ENCODE measurements at places on chromosomes 7 and 10.

- no peak for DNase-seq
Observed at GRCh38 chr7:24152877-24153472, 131.0 kb upstream of the NPY start.

- DNase-seq, result no peak
Observed at GRCh38 chr10:109275960-109276359, 647.4 kb downstream of the XPNPEP1 start.

DNA sequence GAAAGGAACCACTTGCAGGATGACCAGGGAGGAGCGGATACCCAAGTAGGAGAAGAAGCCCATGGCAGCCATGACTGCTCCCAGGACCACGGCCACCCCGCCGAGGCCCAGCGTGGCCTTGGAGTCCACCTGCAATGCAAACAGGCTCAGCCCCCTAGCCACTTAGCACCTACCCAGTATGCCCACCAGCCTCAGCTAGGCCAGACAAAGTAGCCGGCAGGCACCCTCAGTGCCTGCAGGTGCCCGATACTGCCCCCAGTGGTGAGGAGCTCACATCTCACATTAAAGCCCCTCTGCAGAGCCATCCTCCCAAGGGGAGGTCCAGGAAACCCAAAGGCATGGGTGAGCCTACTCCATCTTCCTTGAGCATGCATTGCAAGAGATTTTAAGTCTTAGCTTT is 6.6 kb downstream of the NPC1L1 start:
- DNase-seq, result no peak

DNA sequence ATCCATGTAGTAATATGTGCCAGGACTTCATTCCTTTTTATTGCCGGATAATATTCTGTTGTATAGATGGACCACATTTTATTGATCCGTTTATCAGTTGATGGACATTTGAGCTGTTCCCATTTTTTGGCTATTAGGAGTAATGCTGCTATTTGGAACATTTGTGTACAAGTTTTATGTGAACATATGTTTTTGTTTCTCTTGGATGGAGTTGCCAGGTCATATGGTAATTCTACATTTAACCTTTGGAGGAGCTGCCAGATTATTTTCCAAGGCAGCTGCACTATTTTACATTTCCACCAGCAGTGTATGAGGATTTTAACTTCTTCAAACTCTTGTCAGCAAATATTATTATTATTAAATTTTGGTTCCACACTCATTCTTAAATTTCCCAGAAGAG is 59.2 kb downstream of the C10orf90 start:
- no peak for DNase-seq

DNA sequence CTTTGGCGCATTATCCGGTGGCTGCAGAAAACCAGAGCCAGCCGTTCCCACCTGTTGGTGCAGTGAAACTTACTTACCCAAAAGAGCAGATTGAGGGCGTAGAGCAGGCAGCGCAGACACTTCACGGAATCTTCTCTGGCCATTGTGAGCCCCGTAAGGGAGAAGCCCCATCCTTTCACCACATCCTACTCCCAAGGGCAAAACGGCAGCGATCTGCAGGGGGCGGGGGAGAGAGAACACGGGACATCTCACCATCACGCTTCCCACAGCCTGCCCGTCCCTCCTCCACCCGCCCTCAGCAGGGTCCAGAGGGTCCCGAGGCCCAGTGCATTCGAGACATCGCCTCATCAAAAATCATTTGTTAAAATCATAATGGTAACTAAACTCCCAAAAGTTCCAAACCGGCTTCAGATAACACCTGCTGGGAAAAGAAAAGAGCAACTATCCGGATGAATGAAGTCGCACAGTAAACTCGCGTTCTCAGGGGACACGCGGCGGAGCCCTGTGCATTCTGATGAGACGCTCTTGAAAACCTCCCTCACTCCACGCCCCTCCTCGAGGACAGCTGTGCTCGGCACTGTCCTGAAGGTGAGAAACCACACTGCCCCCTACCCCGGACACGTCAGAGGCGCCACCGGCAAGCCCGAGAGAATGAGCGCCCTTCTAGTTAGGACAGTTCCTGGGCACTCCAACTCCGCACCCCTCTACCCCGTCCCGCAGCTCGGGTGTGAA is 1.2 kb downstream of the TSPAN12 start:
- DNase-seq, result peak; percentile 62

- peak; percentile 79 for DNase-seq
Observed at GRCh38 chr7:129612112-129613015, 844 bp downstream of the NRF1 start.

DNA sequence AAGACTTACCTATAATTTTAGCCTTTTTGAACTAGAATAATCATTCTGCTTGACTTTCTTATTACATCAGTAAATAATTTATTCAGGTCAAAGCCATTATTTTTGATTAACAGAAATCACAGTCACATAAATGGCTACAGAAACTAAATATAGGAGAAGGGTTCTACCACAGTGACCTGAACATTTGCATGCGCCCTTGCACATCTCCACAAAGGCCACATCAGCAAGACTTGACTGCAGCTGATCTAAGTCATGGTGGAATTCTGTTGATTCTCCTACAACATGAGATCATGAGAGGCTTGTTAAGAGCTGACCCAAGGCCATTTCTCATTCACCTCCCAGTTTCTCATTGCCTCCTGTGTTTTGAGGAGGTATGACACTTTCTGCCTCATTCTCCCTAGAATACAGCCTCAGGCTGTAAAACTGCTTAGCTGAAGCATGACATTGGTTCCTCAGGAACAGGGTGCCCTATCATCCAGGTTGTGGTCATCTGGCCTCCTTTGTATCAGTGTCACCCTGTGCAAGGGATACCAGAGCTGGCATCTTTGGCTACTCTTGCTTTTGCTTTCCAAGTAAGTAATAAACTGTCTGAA is 6.7 kb upstream of the IMMP2L start:
- DNase-seq, result no peak
